IPS DF 19.7 (cell line): ENCODE measurements at places on chromosomes 2 and 18.
A peak's percentile ranks its signal among the peaks of the same experiment; 100 is the strongest.

- DNase-seq, result no peak
Observed at GRCh38 chr2:100247256-100248043, 74.9 kb downstream of the LONRF2 start.

DNA sequence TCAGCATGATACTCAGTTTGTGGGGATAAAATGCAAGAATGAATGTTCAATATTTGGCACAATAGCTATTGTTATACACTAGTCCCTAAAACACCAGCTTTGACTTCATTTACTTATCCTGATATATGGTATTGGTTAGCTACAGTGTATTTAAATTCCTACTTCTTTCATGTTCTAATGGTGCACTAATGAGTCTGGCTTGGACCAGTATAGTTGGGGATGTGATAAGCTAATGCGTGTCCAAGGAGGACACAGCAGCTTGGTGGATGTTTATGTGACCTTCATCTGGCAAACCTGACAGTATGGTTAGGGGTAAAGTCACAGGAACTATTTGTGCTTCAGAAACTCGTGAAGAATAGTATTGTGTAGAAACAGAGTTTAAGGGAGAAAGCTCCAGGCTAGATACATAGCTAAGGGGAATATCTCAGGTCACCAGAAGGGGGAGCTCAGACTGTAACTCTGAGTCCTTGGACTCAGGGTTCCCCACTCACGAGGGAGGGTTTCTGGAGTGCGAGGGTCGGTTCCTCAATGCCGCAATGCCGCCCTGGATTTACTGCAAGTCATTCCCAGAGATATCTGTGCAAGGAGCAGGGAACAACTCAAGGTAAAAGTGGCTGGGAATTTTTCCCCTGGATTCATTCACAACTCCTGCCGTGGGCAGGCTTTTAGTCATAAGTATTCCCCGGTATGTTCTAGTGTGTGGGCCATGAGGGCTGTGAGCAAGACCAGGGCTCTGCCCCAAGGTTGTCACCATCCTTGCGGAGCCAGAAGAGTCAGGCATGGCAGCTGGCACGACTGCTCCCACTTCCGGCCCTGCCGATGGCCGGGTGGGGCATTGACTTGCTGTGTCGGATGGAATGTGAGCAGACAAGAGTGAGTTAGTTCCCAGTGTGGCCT lies 14.5 kb downstream of the IL1R2 start:
- DNase-seq, result peak; percentile 50

- no peak for DNase-seq
Observed at GRCh38 chr18:50563376-50563775, 3.5 kb downstream of the MAPK4 start.

DNA sequence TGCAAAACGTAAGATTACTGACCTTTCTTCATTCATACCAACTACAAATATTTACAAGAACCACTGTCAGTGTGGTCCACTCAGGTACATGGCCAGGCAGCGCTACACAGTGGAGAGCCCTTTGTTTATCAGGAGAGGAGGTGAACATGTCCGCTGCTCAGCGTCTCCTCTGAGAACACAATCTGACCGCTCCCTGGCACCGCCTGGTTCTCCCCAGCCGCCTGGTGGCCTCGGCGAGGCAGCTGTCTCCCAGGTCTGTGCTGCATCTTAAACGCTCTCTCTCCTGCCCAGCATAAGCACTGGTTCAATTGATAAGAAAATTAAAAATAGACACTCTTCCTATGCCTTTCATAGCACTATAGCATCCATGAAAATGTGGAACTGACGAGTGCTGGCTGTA lies 146.8 kb upstream of the PXDN start:
- DNase-seq, result no peak

DNA sequence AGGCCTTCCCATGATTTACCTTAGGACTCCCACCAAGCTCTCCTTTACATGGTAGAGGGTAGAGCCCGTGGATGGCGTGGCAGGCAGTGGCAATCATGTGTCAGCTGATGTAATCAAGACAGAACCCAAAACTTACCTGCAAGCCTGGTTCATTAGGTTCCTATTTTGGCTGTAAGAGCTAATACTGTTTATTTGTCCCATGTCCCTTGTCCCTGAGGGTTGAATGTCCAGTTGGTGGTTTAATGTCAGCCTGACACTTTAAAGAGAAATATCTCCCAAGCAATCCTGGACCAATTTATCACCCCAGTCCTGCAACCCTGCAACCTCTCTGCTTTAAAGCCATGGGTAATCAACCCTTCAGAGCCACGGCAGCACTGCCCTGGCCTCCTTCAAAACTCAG lies 6.0 kb upstream of the FABP1 start:
- no peak for DNase-seq

DNA sequence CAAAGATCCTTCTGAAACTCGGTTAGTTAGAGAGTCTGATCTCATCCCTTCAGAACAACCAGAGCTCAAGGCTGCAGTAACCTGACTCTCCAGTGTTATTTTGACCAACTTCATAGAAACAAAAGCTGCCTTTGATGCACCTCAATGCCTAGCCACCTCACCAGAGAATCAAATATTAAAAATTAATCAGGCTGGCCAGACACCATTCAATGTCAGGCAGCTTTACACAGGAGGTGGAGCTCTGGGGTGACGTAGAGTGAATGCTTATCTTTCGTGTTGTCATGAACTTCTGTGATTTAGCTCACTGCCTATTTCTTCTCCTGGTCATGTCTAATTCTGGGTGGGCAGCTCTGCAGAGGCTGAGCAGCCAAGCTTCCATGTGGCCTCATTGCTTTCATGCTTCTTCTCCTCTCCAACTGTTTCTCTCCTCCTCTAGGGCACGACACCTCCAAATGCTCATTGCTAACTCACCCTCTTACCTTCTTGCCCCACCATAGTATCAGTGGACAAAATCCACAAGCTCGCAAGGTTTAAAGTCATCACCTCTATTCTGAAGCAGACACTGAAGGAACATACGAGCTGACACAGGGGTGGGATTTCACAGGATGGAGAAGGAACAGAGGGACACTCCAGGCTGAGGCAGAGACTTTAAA lies 39.4 kb downstream of the AAK1 start:
- no peak for DNase-seq

DNA sequence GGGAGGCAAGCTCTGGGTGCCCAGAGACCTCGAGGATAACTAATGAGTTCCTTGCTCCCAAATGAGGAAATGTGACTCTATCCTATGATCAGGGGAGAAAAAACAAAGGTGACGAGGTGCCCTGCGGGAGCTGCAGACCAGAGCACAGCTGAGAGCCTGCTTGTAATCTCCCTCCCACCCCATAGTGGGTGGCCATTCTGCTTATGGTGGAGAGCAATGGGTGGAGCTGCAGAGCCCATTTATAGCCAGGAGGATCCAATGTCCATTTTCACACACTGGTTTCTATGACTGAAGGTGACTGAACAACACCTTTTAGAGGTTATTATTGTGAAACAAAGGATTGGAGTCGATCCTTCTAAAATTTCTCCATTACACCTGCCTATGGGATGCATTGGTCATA lies 153.3 kb downstream of the COL6A3 start:
- no peak for DNase-seq

GRCh38 chr2:194550702-194551101 lies 1106.3 kb upstream of the SLC39A10 start:
- no peak for DNase-seq

DNA sequence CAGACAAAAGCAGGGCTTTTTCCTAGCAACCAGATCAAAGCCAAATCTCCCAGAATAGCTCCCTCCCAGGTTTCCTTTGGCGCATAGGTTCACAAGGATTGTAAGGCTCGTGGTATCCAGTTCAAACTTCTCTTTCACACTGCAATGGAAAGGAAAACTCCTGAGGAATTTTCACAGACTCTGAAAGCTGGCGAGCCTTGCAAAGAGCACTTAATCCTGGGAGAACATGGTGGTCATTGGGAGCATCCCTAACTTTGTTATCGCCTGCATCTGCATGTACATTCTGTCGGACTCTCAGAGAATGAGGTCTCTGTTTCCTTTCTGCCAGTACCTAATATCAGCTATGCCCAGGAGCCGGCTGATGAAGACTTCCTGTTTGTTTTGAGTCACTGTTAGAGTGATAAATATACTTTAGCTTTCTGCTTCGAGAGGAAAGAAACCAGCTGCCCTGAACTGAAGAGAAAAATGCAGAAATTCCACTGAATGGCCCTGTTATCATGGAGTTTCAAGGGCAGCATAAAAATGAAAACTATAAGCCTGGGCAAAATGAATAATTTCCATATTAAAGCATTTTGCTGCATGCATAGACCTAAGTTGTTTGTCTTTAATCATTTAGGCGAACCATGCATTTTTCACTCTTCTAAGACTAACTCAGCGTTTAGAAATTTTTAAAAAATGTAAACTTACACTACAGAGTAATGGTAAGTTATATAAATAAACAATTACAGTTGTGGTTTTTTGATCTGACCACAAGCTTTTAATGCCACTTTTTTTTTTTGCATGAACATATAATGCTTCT lies 76.4 kb upstream of the ZEB2 start:
- DNase-seq, result no peak

- DNase-seq, result no peak
Observed at GRCh38 chr2:51291762-51292551, 260.0 kb upstream of the NRXN1 start.

DNA sequence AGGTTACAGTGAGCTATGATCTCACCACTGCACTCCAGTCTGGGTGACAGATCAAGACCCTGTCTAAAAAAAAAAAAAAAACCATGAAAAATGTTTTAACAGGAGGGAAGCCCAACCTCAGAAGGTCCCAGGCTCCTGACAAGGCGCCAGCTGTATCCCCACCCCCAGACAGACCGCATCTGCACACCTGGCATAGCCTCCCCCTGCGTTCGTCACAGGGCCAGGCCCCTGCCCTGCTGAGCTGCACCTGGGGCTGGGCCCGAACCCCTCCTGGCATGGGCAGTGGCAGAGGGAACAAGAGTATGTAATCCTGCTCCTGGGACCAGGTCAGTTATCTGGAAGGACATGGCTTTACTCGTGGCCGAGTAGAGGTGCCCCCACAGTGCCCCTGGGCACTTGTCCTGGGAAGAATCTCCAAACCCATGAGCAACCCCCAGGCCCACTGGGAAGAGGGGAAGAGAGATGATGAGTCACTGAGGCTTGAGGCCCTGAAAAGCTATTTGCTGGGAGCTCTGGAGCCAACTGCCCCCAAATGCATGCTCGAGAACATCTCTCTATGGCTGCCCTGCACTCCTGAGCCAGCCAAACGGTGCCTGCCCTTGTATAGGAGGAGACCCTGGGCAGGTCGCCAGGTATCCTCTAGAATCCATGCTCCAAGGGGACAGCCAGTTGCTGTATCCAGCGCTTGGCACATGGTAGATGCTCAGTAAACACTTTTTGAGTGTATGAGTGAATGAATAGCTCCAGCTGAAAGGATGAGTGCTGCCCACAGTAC lies 265.5 kb downstream of the ATAD2B start:
- DNase-seq, result no peak

- no peak for DNase-seq
Observed at GRCh38 chr18:22872900-22873537, 60.1 kb upstream of the RBBP8 start.

- no peak for DNase-seq
Observed at GRCh38 chr18:63160172-63160995, 159.2 kb downstream of the BCL2 start.

GRCh38 chr2:10009811-10010781 lies 33.3 kb upstream of the KLF11 start:
- no peak for DNase-seq

GRCh38 chr2:30932870-30933269 lies 125.6 kb upstream of the CAPN13 start:
- no peak for DNase-seq

- DNase-seq, result no peak
Observed at GRCh38 chr2:192208848-192209247, 14.1 kb upstream of the TMEFF2 start.

DNA sequence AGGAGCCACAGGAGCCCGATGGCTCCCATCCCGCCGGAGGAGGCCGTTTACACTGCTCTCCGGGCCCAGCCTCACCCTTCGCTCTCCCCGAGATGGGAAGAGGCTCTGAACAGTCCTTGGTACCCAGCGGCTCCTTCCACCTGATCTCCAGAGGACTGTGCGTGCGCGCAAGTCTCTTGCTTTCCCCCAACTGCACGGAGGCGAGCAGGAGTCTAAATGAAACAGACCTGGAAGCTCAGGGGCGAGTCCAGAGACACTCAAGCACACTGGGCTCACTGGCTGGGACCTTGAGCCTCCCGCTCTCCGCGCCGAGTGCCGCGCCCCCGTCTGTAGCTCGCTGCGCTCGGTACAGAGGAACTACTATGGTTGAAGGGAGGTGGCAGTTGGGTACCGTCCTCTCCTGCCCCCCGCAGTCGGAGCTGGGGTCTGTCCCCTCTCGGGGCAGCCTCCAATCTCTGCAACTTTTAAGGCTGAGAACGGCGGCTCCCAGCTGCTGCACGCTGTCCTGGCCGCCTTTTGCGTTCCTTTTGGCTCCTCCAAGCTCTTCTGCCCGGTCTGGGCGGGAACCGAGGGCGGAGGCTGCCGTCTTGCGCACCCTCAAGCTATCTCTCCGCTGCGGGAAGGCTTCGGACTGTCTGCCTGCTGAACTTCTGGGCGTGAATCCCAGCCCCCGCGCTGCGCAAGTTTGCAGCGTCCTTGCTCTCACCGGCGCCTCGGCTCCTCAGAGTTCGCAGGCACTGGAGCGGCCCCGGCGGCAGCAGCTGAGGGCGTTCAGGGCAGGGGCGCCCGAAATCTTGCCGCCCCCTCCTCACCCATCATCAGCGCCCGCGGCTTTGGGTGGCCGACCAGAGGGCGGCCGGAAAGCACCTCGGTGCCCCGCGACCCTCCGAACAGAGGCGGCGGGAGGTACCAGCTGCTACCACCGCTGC lies 491 bp downstream of the ALK start:
- no peak for DNase-seq

GRCh38 chr2:135742325-135742757 lies 686 bp downstream of the UBXN4 start:
- no peak for DNase-seq

DNA sequence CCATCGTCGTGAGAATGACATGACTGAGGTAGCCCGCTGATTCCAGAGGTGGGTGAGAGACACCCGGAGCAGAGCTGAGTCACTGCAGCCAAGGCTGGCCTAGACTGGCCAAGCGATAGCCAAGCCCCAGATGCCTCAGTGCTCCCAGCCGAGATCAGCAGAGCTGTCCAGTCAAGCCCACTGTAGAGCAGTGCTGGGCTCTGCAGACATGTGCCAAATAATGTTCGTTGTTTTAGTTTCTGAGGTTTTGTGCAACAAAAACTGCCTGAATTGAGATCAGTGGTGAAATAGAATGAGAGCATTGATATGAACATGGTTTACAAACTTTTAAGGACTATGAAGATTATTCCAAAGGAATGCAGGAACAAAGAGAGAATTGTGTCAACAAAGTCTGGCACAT lies 42.1 kb downstream of the INSIG2 start:
- no peak for DNase-seq

DNA sequence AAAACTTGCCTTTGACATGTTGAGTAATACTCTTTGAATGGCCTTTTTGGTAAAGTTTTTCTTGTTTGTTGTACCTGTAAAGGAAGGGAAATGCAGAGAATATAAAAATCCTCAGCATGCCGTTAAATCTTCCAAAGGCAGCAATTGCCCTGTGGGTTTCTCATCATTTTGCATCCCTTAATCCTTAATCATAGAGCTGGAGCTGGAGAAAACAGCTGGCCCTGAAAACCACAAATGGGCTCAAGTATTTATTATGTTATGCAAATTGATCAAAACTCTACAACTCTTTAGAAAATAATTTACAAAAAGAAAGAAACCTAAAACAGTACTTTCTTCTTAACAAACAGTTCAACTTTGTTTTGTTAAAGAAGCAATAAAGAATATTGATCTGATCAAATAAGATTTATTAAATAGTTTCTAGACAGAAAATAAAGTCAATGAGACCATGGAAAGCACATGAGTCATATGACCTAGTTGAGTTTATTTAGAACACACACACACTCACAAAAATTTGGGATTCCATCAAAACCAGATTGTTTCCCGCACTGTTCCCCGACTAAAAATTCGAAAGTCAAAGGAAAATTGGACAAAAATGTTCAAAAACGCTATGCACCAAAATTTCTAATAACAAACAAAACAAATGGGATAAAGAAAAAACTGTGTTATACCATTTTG lies 309.0 kb downstream of the GULP1 start:
- no peak for DNase-seq
